ENCODE measurements at places on chromosomes 11 and 22.

DNA sequence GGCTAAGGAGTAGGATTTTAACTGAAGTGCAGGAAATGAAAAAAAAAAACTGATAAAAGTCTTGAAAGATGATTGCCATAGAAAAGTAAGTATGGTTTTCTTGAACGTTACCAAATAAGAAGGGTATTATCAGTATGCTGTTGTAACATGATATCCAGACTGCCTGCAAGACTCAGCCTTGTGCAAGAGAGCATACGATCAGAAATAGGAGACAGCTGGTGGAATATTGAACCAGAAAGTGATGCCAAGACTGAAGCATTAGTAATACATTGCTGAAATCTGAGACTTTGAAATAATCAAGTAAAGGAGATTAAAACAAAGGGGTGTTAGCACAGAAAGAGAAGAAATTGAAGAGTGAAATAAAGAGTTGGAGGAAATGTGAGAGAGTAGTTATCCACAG lies 452.7 kb upstream of the CNTN5 start:
- H3K4me1 ChIP-seq, result no peaks in the 10 kb centered on the region
- no peaks in the 10 kb centered on the region for H3K27me3 ChIP-seq
- H3K36me3 ChIP-seq, result no peaks in the 10 kb centered on the region
- DNase-seq, result no peak

GRCh38 chr22:37503850-37504249 lies 15.4 kb downstream of the CARD10 start:
- H3K27me3 ChIP-seq, result peaks cover 3% of the 10 kb centered on the region
- DNase-seq, result no peak
- no peak overlapping the region for H3K4me3 ChIP-seq

DNA sequence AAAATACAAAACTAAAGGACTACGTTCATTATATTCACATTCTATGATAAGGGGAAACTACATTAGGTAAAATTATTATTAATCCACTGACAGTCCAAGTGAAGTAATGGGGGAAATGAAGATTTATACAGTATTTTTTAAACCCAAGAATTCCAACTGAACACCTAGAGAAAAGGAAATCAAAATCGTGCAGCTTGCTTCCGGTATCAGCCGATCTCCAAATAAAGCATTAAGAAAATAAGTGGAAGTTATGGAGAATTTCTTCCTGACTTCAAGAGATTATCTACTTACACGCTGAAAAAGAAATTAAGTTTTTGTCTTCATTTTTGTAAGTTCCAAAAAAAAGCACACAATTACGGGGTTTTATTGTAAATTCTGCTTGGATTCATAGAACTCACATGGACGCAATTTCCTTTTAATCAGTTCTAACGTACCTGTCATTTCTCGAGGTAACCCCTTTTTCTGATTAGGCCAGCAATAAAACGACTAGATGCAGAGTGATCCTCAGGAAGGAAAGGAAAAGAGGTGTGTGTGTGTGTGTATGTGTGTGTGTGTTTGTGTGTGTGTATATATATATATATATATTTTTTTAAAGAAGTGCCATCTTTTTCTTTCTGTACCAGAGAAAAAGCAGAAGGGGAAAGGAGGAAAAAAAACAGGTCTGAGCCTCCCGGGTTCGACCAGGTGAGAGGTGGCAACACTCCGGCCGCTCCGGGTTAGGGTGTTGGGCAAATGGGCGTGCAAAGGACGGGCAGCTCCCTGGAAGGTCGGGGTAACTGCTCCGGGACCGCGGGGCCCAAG lies 1.1 kb downstream of the ZBTB44 start:
- DNase-seq, result no peak
- peak overlapping the region; percentile 75 for H3K4me3 ChIP-seq
- no peaks in the 10 kb centered on the region for H3K36me3 ChIP-seq
- peaks cover 7% of the 10 kb centered on the region for H3K4me1 ChIP-seq
- peak overlapping the region; percentile 78 for H3K27ac ChIP-seq

DNA sequence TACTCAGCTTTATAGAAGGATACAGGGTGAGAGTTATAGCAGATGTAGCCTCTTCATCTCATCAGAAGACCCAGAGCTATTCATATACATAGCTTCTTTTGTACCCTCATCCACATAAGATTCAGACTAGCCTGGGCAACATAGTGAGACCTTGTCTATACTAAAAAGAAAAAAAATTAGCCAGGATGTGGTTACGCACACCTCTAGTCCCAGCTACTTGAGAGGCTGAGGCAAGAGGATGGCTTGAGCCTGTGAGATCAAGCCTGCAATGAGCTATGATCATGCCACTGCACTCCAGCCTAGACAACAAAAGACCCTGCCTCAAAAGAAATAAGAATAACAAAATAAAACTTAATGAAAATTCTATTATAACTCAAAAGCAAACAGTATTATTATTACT lies 36.7 kb upstream of the B3GNT6 start:
- no peak overlapping the region for H3K4me3 ChIP-seq
- no peaks in the 10 kb centered on the region for H3K27me3 ChIP-seq
- H3K36me3 ChIP-seq, result no peaks in the 10 kb centered on the region
- no peak for DNase-seq
- H3K27ac ChIP-seq, result no peak overlapping the region

DNA sequence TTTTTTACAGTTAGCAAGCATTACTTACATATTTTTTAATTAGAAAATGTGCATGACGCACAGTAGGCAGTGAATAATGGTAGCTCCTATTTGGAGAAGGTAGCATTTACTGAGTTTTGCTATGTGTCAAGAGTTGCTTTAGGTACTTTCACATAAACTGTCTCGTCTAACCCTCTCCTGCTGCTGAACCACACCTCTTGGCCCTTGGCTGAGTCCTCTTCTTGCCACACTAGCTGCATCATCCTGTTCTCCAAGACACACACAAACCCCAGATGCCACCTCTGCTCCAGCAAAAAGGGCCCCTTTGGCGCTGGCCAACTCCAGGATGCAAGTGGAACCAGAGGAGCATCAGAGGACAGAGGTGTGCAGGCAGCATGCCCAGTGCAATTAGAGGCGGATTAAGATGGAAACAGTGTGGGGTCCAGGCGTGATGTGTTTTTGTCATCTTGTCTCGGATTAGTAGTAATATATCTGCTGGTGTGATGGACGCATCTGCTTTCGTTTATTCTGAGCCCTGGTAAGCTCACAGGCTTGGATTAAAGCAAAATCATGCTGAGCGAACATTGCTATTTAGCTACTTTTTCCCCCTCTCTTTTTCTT lies 367.0 kb upstream of the CADM1 start:
- no peak for DNase-seq
- H3K27ac ChIP-seq, result no peak overlapping the region
- peaks cover 53% of the 10 kb centered on the region for H3K4me1 ChIP-seq
- no peak overlapping the region for H3K4me3 ChIP-seq
- H3K27me3 ChIP-seq, result no peaks in the 10 kb centered on the region

- H3K27me3 ChIP-seq, result no peaks in the 10 kb centered on the region
- no peaks in the 10 kb centered on the region for H3K36me3 ChIP-seq
- H3K4me1 ChIP-seq, result no peaks in the 10 kb centered on the region
- H3K27ac ChIP-seq, result no peak overlapping the region
Measured at GRCh38 chr22:44408829-44409192, 89.2 kb downstream of the RTL6 start.

- no peaks in the 10 kb centered on the region for H3K27me3 ChIP-seq
- H3K36me3 ChIP-seq, result no peaks in the 10 kb centered on the region
- no peaks in the 10 kb centered on the region for H3K4me1 ChIP-seq
Measured at GRCh38 chr11:70860888-70861287, 391.5 kb downstream of the SHANK2 start.

- no peaks in the 10 kb centered on the region for H3K4me1 ChIP-seq
- DNase-seq, result no peak
- H3K36me3 ChIP-seq, result no peaks in the 10 kb centered on the region
- no peak overlapping the region for H3K27ac ChIP-seq
Measured at GRCh38 chr11:36235750-36236149, 53.5 kb downstream of the COMMD9 start.

DNA sequence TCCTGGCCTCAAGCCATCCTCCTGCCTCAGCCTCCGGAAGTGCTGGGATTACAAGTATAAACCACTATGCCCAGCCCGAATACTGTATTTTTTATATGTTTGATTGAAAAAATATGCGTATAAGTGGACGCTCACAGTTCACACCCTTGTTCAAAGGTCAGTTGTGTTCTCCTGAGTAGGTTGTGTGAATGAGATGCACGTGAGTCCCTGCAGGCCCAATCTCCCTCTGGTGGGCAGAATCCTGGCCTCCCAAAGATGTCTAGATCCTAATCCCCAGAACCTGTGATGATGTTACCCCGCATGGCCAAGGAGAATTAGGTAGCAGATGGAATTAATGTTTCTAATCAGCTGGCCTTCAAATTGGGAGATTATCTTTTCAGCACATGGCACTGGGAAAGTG lies 41.9 kb downstream of the CTTN start:
- no peak overlapping the region for H3K4me3 ChIP-seq
- no peak for DNase-seq
- H3K4me1 ChIP-seq, result peaks cover 20% of the 10 kb centered on the region
- no peaks in the 10 kb centered on the region for H3K36me3 ChIP-seq
- H3K27ac ChIP-seq, result no peak overlapping the region

DNA sequence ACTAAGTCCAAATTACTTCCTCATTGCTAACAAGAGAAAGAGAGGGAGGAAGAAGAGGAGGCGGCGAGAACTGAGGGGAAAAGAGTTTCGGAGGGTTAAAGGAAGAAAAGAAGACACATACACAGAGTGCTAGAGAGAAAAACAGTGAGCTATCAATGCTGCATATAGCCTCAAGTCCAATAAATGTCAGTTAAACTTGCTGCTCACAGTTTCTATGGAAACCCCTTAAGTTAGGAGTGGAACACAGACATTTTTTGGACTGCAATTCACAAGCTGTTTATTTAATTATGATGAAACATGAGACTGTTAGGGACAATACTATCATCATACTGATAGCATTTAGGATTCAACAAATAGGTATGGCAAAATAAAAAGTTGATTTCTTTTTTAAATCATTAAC lies 1320.4 kb downstream of the LRRC4C start:
- DNase-seq, result no peak
- H3K4me1 ChIP-seq, result no peaks in the 10 kb centered on the region
- no peak overlapping the region for H3K4me3 ChIP-seq
- H3K36me3 ChIP-seq, result no peaks in the 10 kb centered on the region

DNA sequence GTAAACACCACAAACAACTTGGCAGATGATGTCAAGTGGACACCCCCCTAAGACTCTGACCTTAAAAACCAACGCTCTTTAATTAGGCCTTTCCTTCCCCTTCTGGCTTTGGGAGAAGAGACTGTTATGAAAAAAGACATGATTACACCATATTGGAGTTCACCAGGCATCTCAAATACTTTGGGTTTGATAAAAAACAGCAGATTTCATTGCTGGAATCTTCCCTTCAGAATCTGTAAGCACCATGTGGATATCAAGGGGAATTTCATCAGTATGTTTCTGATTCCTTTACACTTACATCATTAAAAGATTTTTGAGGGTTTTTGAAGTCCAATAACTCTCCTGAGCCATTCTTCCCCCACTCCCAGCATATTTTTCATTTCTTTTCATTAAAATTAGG lies 85.6 kb downstream of the KIRREL3 start:
- H3K36me3 ChIP-seq, result no peaks in the 10 kb centered on the region
- no peak for DNase-seq
- H3K27ac ChIP-seq, result no peak overlapping the region
- no peak overlapping the region for H3K4me3 ChIP-seq
- no peaks in the 10 kb centered on the region for H3K27me3 ChIP-seq
